ENCODE measurements at places on chromosomes 5 and 9. TPM values are rescaled to one million over a fixed set of nuclear protein-coding genes. Genes with fewer than 3 reads are reported as not detected.

Gene ZNF300
- total RNA-seq = 1.2 TPM

Gene OR1Q1
- total RNA-seq = 0.96 TPM

Gene SLC46A2
- total RNA-seq = not detected

Gene FCN2
- not detected for total RNA-seq

Gene SURF2
- 16.0 TPM for total RNA-seq

Gene ZNF366
- not detected for total RNA-seq

Gene MAP1B
- 0.05 TPM for total RNA-seq

Gene NR2F1
- not detected for total RNA-seq

Gene PRDM12
- not detected for total RNA-seq

Gene DBH
- total RNA-seq = 0.18 TPM

Gene ACOT12
- total RNA-seq = not detected

Gene RHOBTB3
- 2.5 TPM for total RNA-seq

Gene GFPT2
- total RNA-seq = 2.1 TPM

Gene SLC34A3
- total RNA-seq = not detected

Gene MYMK
- not detected for total RNA-seq
